ENCODE measurements at places on chromosomes 1 and 21.

GRCh38 chr1:43366601-43367025 is 1.2 kb downstream of the ELOVL1 start:
- no peak for DNase-seq

- DNase-seq = no peak
Measured at GRCh38 chr21:39072468-39072867, 110.8 kb downstream of the PSMG1 start.

GRCh38 chr1:214332946-214333798 is 52.2 kb downstream of the SMYD2 start:
- peak; percentile 56 for DNase-seq

- no peak for DNase-seq
Measured at GRCh38 chr1:204313675-204314074, 46.1 kb downstream of the PLEKHA6 start.

DNA sequence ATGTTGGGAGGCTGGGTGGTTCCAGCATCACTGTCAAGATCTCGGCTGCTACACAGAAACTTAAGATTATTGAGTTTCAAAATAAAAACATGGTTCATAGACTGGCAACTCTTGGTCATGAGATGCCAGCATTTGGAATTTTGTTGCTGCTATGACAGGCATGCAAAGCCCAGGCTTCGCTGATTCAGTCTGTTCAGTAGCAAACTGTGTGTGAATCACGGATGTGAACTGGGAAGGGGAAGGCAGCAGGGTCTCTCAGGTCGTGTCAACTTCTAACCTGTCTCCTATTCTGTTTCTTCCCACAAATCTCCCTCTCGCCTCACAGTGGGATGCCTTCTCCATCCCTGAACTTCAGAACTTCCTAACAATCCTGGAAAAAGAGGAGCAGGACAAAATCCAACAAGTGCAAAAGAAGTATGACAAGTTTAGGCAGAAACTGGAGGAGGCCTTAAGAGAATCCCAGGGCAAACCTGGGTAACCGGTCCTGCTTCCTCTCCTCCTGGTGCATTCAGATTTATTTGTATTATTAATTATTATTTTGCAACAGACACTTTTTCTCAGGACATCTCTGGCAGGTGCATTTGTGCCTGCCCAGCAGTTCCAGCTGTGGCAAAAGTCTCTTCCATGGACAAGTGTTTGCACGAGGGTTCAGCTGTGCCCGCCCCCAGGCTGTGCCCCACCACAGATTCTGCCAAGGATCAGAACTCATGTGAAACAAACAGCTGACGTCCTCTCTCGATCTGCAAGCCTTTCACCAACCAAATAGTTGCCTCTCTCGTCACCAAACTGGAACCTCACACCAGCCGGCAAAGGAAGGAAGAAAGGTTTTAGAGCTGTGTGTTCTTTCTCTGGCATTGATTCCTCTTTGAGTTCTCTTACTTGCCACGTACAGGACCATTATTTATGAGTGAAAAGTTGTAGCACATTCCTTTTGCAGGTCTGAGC is 25.5 kb downstream of the EIF2D start:
- DNase-seq = no peak

- DNase-seq = peak; percentile 71
Measured at GRCh38 chr1:166910396-166910994, 34.4 kb upstream of the TADA1 start.

GRCh38 chr21:15034126-15034853 is 30.5 kb downstream of the NRIP1 start:
- DNase-seq = no peak

GRCh38 chr1:162552684-162553252 is 8.8 kb upstream of the UAP1 start:
- no peak for DNase-seq

DNA sequence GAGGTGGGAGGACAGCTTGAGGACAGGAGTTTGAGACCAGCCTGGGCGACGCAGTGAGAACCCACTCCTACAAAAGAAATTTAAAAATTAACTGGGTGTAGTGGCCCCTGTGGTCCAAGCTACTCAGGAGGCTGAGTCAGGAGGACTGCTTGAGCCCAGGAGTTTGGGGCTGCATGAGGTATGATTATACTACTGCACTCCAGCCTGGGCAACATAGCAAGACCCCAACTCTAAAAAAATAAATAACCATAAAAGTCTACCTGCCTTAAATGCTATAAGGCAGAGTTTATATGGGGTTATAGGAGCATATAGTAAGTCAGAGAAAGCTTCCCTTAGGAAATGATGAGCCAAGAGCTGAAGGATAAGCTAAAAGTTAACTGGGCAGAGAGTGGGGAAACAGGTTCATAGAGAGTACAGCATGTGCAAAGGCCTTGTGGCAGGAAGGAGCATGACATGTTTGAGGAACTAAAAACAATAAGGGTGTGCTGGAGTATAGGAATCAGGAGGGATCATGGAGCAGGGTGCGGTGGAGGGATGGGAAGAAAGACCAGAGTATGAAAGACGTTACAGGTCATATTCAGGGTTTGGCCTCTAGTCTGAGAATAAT is 68.3 kb downstream of the ADSS2 start:
- no peak for DNase-seq

DNA sequence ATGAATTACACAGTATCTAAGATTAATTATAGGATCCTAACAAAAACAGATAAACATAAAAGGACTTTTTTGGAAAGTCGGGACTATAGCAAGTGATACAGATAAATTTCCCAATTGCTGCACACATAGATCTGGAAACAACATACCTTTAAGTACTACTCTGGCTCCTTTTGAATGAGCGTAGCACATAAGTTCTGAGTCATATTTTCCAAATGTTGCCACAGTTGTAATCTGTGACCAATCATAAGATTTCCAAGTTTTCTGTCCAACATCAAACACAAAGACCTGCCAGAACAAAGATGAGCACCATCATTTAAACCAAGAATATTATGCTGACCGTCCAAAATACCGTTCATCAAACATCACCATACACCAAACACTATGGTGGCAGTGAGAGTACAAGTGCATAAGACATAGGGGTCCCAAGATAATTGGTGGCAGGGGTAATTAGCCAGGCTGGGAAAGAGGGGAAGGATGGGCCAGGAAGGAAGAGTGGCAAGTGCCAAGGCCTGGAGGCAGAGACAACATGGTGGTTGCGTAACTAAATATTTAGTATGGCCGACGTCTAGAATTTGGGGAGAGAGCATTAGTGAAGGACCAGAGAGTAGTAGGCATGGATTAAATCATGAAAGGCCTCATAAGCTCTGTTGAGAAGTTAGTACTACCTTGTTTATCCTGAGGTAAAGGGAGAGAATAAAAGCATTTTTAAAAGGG is 3.6 kb downstream of the CTBS start:
- DNase-seq = no peak

DNA sequence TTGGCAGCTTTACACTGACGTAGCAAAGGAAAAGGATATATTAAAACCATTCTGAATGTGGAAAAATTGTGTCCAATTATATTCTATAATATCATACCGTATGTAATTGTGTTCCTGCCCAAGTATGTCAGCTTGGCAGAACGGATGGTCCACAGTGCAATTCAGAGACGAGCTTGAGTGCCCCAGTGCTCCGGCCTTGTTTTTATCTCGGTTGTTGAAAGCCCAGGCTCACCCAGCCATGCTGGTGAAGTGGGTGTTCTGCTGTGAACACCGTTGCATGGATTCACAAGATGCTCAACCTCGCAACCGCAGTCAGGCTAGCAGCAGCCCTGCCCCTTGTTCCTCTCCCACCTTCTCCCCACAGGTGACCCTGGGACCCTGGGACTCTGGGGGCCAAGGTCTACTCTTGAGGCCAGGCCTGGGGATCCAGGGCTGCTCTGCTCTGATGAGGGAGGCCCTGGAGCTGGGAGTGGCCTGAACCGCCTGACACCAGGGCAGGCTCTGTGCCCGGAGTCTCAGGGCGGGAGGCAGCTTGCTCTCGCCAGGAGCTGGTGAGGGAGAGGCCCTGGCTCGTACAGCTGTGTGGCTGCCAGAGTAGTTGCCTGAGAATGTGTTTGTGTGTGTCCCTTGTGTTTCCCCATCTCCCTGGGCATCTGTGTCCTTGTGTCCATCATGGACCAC is 11.2 kb downstream of the PTPRF start:
- no peak for DNase-seq

- no peak for DNase-seq
Measured at GRCh38 chr21:36513430-36513829, 33.5 kb upstream of the CLDN14 start.

DNA sequence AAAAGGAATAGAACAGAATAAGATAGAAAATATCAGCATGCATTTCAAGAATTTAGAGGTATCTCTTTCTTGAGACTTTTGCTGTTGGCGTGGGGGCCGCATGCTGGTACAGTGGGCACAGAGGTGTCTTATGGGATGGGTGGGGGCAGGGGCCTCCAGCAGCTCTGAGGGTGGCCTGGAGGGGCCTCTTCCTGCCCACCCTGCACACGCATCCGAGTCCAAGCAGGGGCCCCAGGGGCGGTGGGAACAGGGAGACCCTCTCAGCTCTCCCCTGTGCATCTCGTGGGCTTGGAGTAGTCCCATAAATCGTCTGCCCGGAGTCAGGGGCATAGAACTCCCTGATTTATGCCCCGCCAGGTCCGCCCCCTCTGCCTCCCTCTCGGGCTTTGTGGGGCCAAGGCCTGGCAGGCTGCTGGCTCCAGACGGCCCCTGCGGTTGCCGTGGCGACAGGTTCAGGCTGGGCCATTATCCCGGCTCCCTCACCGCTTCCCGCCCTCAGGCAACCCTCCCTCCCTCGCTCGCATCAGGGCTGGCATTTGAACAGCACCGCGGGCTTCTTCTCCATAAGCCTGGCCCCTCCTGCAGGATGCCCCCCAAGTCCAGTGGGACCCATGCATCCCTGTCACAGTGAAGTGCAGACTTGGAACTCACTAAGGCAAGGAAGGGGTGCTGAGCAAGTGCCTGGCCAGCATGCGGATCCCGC is 133.2 kb upstream of the ZBTB40 start:
- no peak for DNase-seq

DNA sequence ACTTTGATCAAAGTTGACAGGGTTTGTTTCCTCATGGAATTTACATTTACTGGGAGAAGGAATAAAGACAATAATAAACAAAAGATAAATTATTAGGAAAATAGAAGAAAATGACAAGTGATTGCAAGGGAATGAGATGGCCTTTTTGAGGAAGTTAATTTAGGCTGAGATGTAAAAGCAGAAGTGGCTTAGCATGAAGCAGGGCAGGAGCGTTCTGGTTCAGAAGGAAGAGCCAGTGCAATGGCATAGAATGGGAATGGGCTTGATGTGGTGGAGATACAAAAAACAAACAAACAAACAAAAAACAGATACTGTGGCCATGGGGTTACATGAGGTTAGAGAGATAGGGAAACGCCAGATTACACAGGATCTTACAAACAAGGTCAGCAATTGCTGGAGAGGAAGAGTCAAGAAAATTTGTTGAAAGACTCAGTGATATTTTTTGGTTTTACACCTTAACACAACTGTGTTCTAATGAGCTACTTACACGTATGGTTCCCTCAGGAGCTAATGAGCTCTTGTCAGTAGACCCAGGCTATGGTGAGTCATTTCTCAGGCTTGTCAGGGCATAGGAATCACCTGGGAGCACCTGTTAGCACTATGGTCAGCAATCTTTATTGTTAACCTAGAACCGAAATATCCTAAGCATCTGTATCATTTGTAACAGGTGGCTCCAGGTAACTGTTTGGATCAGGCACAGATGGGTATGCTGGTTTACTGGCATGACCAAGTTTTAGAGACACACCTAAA is 8.7 kb upstream of the CADM3 start:
- DNase-seq = no peak

GRCh38 chr1:5577255-5578040 is 414.8 kb downstream of the NPHP4 start:
- DNase-seq = no peak

DNA sequence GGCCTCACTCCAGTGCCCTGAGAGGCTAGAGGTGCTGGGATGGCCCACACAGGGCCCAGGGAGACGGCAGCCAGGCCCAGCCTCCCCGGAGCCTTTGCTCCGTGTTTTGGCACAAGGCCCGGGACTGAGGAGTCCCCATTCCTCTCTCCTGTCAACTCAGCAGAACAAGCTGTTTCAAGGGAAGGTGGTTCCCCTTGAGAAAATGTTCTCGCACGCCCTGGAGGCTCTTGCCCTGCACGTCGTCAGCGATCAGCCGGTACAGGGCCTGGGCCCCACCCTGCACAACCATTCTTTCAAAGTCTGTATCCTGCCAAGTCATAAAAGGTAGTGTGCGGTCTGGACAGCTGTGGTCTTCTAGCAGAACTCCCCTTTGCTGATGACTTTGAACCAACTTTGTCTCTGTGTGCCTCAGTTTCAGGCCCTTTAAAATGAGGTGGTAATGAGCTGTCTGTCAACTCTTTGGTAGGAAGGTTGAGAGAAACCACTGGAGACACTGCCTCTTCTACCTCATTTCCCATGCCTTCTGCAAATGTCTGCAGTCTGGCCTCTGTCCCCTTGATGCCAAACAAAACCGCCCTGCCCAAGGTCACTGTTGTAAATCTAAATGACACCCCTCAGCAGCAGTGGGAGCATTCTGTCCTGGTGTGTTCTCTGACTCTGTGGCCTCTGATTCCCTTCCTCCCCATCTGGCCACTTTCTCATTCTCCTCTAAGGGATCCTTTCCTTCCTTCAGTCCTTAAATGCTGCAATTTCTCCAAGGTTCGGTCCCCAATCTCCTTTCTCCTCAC is 138.6 kb upstream of the JUN start:
- peak; percentile 47 for DNase-seq

DNA sequence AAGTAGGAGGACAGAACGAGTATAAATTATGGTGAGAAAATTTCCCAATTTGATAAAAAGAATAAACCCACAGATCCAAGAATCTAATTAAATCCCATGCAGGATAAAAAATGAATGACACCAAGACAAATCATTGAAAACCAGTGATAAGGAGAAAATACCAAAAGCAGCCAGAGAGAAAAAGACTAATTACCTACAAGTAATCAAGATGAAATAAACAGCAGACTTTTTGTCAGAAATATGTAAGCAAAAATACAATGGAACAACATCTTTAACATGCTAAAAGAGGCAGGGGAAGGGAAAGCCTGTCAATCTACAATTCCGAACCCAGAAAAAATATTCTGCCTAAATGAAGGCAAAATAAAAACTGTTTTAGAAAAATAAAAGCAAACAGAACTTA is 20.7 kb upstream of the CCN1 start:
- no peak for DNase-seq

GRCh38 chr1:220791285-220791684 is 4.6 kb downstream of the MTARC1 start:
- DNase-seq = no peak

GRCh38 chr1:235027862-235028250 is 100.8 kb downstream of the TOMM20 start:
- no peak for DNase-seq

GRCh38 chr1:222392556-222392955 is 155.3 kb downstream of the HHIPL2 start:
- DNase-seq = no peak

- no peak for DNase-seq
Measured at GRCh38 chr1:92329347-92330129, 30.7 kb downstream of the RPAP2 start.

All from activated CD4-positive, alpha-beta T cell treated with anti-CD3 and anti-CD28 coated beads, Interleukin-2, amount 50 U/mL, for 48 hours (primary cell).